ENCODE measurements at places on chromosomes 1 and 21.

GRCh38 chr1:228706305-228706704 lies 29.0 kb upstream of the RHOU start:
- DNase-seq, result no peak

DNA sequence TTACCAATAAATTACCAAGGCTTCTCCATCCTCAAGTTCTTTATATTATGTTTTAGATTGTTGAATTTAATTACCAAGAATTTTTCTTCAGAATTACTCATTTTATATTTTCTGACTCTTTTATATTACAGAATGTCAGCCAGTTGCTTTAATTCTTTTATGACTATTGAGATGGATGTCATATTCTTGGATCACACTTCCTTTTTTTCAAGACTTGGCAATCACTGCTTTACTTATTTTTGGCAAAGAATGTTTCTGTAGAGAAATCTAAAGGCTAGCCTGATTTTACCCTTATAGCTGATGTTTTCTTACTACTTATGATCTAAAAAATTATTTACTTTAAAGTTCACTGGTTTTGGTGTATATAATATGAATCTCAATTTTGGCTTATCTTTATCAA lies 721.1 kb upstream of the TMPRSS15 start:
- no peak for DNase-seq

- DNase-seq, result peak; percentile 20
Measured at GRCh38 chr1:165444897-165445370, at the start of gene RXRG. Gene RXRG (minus strand): TSS chr1:165445126. CDS start chr1:165444893, 233 bp downstream.

DNA sequence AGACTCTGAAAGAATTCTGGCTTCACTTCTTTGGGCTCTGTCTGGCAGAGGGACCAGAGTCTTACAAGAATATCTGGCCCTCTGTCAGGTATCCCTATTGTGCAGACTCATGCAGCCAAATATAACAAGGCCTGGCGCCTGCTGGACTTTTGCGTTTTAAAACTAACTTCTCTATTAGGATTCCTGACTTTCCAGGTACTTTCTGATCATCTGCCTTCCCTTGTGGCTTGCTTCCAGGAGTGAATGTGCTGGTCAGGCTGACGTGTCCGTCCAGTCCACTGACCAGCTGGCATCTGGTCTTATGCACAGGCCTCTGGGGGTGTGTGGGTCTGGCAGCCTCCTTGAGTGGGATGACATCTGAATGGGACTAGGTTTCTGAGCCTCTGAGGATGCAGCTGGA lies 8.6 kb upstream of the RAB29 start:
- no peak for DNase-seq

GRCh38 chr1:167373986-167374385 lies 144.3 kb downstream of the CD247 start:
- DNase-seq, result no peak

DNA sequence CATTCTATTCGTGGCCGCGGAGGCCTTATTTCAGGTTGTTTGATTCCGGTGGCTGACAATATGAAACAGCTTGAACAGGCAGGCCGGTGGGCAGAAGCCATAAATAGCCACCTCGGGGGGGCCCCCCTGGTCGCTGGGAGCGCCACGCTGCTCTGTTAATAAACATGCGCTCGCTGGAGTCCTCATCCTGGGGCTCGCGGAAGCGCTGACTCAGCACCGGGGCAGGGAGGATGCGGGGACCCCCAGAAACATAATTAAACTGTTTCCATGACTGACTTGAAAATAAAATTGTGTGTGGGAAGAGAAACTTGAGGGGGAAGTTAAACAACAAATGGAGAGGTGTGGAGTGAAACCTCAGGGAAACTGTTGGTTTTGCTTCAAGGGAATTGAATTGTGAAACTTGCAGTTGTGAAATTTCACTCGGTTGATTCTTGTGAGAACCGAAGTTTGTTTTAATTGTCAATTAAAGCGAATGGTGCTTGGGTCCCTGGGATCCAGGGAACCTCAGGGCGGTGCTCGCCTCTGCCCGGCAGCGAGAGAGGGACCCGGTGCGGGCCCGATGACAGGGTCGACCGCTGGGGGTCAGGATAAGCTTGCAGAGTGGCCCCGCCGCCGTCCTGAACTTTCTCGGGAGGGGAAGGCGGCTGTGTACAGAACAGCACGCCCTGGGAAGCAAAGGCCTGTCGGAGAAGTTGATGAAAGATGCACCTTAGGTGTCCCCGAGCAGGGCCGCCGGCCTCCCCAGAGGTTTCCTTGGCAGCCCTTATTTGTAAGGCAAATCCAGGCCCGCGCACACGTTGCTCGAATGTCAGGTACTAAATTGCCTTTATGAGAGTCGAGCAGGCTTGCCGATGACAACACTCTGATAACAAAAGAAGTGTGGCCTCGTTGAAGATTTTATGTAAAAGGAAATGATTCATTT lies 176.9 kb upstream of the LMO4 start:
- peak; percentile 88 for DNase-seq

DNA sequence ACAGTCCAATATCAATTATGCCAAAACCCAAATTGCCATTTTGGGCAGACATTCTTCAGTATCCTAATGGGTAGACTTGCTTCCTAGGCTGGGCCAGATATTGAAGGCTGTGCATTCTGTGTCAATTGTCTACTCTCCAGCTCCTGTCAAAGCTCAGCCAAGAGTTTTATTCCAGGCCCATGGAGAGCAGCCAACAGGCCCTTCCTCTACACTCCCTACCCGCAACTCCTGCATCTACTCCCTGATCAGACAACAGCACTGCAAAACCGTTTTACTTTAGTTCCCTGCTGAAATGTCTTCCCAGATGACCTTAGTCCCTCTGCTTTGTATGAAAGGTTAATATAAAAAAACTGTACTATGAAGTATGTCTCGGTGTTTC lies 6.6 kb upstream of the ADORA3 start:
- DNase-seq, result no peak

GRCh38 chr1:100496896-100497295 lies 41.0 kb upstream of the GPR88 start:
- no peak for DNase-seq

GRCh38 chr1:222064388-222065211 lies 322.7 kb upstream of the DUSP10 start:
- peak; percentile 55 for DNase-seq

DNA sequence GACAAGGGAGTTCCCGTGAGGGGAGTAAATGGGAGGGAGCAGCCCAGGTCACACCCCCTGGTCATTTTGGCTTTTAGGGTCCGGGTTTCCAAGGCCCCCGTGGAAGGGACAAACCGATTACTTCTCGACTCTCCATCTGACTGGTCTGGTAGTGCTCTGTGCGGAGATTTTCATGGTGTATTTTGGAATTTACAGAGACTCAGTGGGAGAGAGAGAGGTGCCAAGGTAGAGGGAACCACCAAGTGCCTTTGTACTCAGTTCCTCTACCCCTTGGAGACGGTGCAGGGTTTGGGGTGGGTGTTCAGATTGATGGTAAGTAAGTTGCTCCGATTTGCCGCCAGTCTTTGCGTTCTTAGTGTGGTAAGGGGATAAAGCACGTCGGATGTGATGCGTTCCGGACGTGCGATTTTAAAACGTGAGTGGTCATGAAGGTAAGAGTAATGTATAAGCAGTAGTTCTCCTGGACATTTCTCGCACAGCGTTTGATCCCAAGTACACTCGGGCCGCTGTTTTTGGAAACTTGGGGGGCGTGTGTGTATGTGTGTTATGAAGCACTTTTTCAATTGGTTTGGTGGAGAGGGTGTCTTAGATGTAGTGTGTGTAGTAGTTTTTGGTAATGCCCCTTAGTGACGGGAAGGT lies 682 bp downstream of the SUCO start:
- no peak for DNase-seq

- DNase-seq, result no peak
Measured at GRCh38 chr1:185069202-185069772, 23.9 kb downstream of the RNF2 start.

DNA sequence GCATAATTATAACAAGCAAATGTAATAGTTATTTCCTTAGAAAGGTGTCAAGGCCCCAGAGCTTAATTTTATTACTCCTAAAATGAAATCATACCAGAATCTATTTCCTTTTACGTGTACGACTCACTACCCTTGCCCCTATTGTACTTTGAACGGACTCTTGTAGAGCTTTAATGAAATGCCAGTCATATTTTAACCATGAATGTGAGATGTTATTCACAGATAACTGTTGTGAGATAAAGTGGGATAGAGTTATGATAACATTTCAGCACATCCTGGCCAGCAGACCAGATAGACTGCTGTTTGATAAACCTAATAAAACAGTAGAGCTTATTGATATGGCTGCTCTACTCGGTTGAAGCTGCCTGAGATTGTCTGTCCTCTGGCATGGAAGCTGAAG lies 500.8 kb upstream of the PBX1 start:
- DNase-seq, result no peak

- DNase-seq, result no peak
Measured at GRCh38 chr1:3531928-3532327, 77.5 kb downstream of the ARHGEF16 start.

- no peak for DNase-seq
Measured at GRCh38 chr1:236416165-236416564, 22.1 kb downstream of the EDARADD start.

DNA sequence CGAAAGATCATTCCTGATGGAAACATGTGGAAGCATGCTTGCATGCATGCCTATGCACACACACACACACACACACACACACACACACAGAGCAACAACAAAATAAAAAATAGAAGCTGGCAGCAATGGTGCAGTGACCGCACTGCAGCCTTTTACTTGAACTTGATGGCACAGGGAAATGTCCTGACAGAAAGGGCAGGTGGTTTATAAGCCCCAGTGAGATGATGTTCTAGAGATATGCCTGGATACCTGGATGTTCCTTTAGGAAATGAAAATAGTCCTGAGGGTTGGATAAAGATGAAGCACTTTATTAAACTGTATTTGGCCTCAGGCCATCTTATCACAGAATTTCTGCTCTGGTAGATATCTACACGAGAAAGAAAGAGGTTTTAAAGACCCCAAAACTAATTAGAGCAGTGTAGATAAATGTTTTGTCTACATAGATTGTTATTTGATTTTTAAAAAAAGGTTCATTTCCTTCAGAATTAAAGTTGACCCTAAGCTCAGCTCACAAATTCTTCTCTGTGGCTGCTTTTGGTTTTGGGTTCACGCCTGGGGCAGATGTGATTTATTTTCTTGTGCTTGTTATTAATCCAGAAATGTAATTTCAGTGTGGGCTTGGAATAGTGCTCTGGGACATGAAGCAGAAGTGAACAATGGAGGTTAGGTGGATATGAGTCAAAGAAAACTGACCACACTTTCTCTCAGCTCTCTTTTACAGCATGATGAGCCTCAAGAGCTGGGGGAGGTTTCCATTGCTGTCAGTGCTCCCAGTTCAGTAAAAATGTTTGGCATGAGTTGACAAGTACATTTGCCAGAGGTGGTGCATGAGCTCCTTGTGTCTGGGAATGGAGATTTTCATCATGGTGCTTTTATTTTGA lies 22.9 kb downstream of the ADAM30 start:
- DNase-seq, result peak; percentile 29

GRCh38 chr21:40402884-40403582 lies 443.9 kb downstream of the DSCAM start:
- DNase-seq, result no peak

GRCh38 chr1:30126848-30127247 lies 596.5 kb downstream of the MATN1 start:
- no peak for DNase-seq

GRCh38 chr1:32539584-32540571 lies 651 bp downstream of the ZBTB8A start:
- peak; percentile 67 for DNase-seq

DNA sequence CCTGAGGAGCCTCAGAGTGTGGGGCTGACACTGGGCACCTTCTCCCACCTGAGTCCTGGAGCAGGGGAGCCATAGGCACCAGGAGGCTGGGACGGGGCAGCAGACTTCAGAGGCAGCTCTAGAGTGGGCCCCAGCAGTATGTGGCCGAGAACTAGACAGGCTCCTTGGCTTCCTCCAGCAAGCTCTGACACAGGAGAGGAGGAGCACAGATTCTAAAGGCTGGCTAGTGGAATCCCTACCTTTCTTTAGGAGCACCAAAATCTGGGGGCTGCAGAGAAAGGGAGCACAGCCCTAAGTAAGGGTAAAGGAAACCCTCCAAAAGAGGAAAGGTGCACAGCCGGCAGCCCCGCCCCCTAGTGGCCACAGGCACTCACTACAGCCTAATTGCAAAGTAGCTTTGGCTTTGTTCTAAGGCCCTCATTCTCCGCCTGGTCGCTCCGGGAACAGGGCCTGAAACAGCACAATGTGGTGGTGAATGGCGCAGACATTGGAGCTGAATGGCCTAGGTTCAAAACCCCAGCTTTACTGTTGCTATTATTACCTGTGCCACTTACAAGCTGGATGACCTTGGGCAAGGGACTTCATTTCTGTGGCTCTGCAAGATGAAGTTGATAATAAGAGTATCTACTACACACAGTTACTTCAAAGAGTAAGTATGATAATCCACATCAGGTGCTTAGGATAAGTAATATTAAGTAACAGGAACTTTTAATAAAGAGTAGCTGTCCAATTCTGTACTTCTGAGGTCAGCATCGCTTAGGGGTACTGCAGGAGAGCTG lies 8.8 kb upstream of the GUCA2A start:
- peak; percentile 70 for DNase-seq

DNA sequence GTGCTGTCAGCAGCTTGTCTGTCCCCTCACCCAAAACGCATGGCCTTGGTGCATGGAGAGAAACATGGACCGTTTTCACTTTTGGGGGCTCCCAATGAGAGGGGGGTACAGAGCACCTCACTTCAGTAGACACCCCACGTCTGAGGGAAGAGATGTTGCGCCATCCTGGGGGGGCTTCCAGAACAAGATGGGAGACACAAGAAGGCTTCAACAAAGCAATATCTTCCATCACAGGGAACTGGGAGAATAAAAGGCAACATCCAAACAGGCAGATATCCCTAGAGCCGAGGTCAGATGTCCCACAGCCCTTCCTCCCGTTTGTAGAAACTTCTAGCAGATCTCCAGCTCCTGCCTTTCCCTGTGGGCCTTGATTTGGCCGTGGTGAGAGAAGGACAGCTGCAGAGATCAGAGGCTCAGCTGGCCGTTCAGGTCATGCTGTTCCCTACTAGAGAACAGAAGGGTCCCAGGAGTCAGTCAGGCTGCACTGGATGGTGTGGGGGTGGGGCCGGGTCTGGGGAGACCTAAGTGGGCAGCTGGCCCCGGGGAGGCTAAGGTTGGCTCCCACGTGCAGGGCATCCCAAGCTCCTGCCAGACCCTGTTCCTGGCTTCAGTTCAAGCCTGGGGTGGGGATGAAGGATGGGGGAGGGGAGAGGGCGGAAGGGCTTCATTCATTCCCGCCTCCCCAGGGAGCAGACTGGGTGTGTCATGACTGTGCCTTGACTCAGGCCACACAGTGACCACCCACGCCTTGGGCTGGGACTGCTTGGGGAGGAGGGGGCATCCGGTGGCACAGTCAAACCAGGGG lies 4.4 kb downstream of the PLOD1 start:
- DNase-seq, result no peak

DNA sequence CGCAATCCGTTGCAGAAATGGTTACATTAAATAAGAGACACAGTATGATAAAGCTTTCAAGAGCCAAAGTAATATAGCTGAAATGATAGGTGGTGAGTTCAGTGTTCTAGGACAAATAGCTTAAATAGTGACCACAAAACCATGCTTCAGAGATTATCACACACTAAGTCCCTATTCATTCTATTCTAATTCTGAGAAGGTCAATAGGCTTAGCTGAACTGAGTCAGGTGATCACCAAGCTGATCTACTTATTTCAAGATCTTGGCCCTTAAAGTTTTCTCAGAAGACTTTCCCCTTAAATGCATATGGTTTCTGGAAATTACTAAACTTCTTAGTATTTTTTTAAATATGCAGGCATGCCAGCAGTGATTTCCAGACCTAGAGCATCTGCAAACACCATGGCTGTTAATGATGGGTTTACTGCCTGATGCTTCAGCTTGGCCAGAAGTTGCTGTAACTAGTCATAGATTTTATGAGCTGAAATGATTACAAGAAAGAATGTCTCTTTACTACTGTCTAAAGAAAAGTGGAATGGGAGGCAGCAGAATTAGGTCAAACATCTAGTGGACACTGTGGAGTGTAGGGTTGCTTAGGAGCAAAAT lies 242.9 kb downstream of the ST6GALNAC3 start:
- DNase-seq, result no peak
